ENCODE measurements at places on chromosomes 5 and 9.

GRCh38 chr5:80588858-80589540 is 18.9 kb upstream of the ANKRD34B start:
- no peaks in the 10 kb centered on the region for H3K27me3 ChIP-seq
- no peak overlapping the region for H3K4me3 ChIP-seq
- DNase-seq = no peak
- no peak overlapping the region for H3K27ac ChIP-seq

- H3K27ac ChIP-seq = no peak overlapping the region
- no peaks in the 10 kb centered on the region for H3K27me3 ChIP-seq
- peaks cover 23% of the 10 kb centered on the region for H3K36me3 ChIP-seq
- no peak for DNase-seq
Observed at GRCh38 chr5:52885614-52886013, 97.9 kb downstream of the ITGA1 start.

GRCh38 chr9:135864447-135865049 is 42.8 kb downstream of the CAMSAP1 start:
- no peak overlapping the region for H3K27ac ChIP-seq
- H3K4me1 ChIP-seq = peaks cover 17% of the 10 kb centered on the region
- no peak for DNase-seq
- no peak overlapping the region for H3K4me3 ChIP-seq
- no peaks in the 10 kb centered on the region for H3K27me3 ChIP-seq

- no peaks in the 10 kb centered on the region for H3K27me3 ChIP-seq
- no peak overlapping the region for H3K4me3 ChIP-seq
- H3K36me3 ChIP-seq = no peaks in the 10 kb centered on the region
- H3K4me1 ChIP-seq = no peaks in the 10 kb centered on the region
- no peak for DNase-seq
- H3K27ac ChIP-seq = no peak overlapping the region
Observed at GRCh38 chr5:101327816-101328215, 424.7 kb upstream of the ST8SIA4 start.

DNA sequence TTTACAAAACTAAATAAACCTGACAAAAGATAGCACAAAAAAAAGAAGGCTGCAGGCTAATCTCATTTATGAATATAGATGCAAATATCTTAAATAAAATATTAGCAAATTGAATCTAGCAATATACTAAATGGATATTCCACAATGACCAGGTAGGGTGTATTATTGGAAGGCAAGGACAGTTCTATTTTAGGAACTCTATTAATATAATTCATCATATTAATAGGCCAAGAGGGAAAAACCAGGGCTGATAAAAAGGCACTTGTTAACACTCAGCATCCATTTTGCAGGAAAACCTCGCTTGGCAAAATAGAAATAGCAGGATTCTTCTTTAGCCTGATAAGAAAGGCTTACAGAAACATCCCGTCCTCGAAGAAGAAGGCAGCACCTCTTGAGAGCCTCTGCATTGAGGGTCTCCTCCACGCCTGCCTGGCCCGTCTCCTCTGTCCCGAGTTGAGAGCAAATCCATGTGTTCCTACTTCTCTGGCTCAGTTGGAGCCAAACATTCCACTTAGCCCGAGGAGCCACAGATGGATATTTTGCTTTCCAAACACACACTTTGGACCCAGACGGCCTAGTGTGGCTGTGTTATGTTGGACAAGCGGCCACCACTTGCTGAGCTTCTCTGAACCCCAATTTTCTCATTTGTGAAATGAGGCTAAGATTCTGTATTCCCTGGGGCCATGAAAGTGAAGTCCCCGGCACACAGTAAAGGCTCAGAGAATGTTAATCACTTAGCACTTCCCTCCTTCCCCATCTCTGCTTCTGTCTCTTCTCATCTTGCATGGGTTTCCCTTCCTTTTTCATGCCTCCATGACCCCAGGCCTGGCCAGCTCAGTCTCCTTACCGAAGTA is 181.8 kb upstream of the MVB12B start:
- no peak overlapping the region for H3K4me3 ChIP-seq
- peaks cover 4% of the 10 kb centered on the region for H3K4me1 ChIP-seq
- DNase-seq = no peak
- H3K27me3 ChIP-seq = peaks cover 45% of the 10 kb centered on the region

DNA sequence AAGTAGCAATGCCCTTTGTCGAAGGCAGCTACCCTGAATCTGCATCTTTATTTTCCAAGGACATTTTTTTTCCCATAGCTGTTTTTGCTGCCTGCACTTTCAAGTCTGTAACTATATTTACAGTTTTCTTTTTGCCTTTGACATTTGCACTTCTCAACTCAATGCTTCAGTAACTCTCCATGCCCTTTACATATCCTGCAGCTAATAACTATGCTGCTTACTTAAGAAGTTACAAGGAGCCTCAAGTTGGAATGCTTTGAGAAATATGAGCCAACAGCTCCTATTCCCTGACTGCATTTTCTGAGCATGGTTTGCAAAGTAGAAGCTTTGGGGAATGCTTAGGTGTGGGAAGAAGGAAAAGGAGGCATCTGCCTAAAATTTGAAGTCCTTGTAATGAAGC is 194.8 kb upstream of the TRPC7 start:
- no peaks in the 10 kb centered on the region for H3K36me3 ChIP-seq
- no peaks in the 10 kb centered on the region for H3K4me1 ChIP-seq
- H3K27me3 ChIP-seq = no peaks in the 10 kb centered on the region
- no peak for DNase-seq

DNA sequence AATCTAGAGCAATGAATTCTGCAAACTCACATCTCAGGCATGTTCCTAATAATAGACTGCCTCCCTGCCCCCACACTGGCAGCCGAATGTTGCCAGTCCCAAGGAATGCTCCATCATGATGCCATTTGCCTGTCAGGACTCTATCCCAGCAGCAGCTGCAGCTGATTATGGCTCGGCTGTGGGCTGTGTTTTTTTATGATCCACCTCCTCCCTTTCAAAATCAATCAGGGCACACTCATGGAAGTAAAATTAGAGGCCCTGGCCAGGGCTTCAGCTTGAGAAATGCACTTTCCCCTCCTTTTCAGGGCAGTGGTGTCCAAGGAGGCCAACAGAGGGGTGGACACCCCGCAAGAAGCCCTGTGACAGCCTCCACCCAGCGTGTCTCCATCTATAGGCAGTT is 176.7 kb upstream of the S1PR3 start:
- H3K4me1 ChIP-seq = no peaks in the 10 kb centered on the region
- H3K27me3 ChIP-seq = peaks cover 50% of the 10 kb centered on the region
- H3K36me3 ChIP-seq = no peaks in the 10 kb centered on the region
- no peak for DNase-seq

DNA sequence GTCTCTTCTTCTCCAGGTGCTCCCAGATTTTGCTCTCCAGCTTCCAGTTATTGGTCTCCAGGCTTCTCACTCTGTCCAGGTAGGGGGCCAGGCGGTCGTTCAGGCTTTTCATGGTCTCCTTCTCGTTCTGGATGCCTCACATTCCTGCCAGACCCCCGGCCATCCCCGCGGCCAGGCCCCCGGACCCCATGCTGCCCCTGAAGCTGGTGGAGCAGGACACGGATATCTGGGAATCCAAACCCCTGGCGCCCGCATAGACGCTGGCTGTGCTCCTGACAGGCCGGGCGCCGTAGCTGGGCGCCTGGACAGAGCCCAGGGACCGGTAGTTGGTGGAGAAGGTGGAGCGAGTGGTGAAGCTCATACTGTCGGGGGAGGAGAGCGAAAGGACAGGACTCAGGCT is 534.4 kb upstream of the TLE4 start:
- DNase-seq = no peak
- no peaks in the 10 kb centered on the region for H3K36me3 ChIP-seq
- H3K4me3 ChIP-seq = no peak overlapping the region

DNA sequence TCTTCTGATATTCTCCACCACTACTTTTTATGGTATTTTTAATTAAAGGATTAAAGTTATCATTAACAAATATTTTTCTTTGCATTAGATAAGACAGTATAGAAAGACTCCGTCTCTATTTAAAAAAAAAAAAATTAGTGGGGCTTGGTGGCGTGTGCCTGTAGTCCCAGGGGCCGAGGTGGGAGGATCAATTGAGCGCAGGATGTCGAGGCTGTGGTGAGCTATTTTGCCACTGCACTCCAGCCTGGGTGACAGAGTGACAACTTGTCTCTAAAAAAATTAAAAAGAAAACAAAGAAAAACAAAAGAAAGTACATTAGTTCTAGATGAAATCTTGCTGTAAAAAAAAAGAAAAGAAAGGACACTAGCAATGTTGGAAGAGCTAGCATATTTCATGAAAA is 97.4 kb upstream of the IL6ST start:
- H3K4me1 ChIP-seq = no peaks in the 10 kb centered on the region
- no peaks in the 10 kb centered on the region for H3K36me3 ChIP-seq
- no peak overlapping the region for H3K4me3 ChIP-seq
- no peak for DNase-seq

GRCh38 chr9:136036050-136036449 is 59.0 kb downstream of the NACC2 start:
- H3K4me3 ChIP-seq = no peak overlapping the region
- H3K4me1 ChIP-seq = peaks cover 3% of the 10 kb centered on the region
- H3K27me3 ChIP-seq = no peaks in the 10 kb centered on the region
- no peaks in the 10 kb centered on the region for H3K36me3 ChIP-seq
- no peak for DNase-seq
- H3K27ac ChIP-seq = no peak overlapping the region

DNA sequence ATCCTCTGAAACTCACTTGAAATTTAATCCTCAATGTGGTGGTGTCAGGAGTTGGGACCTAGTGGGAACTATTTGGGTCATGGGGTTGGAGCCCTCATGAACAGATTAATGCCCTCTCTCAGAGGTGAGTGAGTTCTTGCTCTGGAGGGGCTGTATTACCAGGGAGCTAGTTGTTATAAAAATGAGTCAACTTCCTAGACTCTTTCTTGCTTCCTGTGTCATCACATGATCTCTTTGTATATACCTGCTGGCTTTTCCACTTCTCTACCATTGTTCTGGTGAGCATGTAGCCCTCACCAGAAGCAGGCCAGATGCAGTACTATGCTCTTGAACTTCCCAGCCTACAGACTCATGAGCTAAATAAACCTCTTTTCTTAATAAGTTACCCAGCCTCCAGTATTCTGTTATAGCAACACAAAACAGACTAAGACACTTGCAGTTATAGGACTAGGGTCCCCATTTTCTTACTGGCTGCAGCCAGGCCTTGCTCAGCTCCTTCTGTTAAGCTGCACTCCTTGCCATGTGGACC is 127.5 kb downstream of the SUSD1 start:
- H3K36me3 ChIP-seq = no peaks in the 10 kb centered on the region
- H3K4me3 ChIP-seq = no peak overlapping the region
- no peak for DNase-seq

DNA sequence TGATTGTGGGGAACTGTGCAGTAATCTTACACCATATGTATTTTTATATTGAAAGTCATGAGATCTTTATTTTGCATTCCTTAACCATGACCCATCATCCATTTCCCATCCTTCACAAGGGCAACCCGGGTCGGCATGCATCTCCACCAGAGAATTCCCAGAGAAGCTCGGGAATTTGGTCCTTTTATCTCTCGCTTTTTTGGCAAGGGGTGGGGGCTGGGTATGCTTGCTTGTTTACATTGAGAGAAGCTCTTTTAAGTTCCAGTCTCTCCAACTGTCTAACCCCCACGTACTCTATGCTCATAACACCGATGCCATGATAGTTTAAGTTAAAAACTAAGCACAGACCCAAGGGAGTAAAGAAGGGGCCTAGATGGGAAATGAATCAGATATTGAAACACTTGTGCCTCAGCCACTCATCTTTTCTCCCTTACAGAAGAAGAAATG is 109.9 kb upstream of the NFIB start:
- H3K4me3 ChIP-seq = no peak overlapping the region
- DNase-seq = no peak
- no peaks in the 10 kb centered on the region for H3K27me3 ChIP-seq
- peaks cover 4% of the 10 kb centered on the region for H3K4me1 ChIP-seq
- no peak overlapping the region for H3K27ac ChIP-seq
- no peaks in the 10 kb centered on the region for H3K36me3 ChIP-seq

DNA sequence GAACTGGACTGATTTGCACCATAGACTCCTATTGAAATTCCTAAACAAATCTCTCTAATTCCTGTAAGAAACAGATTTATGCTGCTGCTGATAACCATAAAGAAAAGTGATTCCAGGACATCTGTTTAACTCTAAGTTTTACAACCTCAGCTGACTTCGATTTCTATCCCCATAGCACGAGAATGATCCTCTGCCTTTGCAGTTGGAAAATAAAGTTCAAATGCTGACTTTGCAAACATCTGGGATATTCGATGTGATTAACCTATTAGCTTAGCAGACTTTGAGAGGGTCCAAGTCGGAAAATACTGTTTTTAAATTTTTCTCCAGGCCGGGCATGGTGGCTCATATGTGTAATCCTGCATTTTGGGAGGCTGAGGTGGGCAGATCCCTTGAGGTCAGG is 247.3 kb downstream of the PSAT1 start:
- no peaks in the 10 kb centered on the region for H3K4me1 ChIP-seq
- no peaks in the 10 kb centered on the region for H3K27me3 ChIP-seq
- DNase-seq = no peak
- H3K36me3 ChIP-seq = no peaks in the 10 kb centered on the region

- H3K36me3 ChIP-seq = no peaks in the 10 kb centered on the region
- peak overlapping the region; percentile 39 for H3K4me3 ChIP-seq
- peak overlapping the region; percentile 86 for H3K27ac ChIP-seq
Observed at GRCh38 chr9:89442981-89443814, 54.7 kb downstream of the SEMA4D start.

GRCh38 chr5:113110117-113110516 is 133.5 kb downstream of the DCP2 start:
- H3K27ac ChIP-seq = no peak overlapping the region
- no peaks in the 10 kb centered on the region for H3K36me3 ChIP-seq
- DNase-seq = no peak
- peaks cover 18% of the 10 kb centered on the region for H3K4me1 ChIP-seq
- H3K27me3 ChIP-seq = no peaks in the 10 kb centered on the region

DNA sequence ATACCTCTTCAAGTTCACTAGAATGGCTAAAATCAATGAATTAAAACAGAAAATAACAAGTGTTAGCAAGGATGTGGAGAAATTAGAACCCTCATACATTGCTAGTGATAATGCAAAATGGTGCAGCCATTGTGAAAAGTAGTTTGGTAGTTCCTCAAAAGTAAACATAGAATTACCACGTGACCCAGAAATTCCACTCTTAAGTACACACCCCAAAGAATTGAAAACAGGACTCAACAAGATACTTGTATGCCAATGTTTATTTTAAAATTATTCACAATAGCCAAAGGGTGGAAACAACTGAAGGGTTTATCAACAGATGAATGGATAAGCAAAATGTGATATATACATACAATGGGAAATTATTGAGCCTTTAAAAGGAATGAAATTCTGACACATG is 70.3 kb downstream of the BARX1 start:
- H3K27me3 ChIP-seq = no peaks in the 10 kb centered on the region
- H3K4me3 ChIP-seq = no peak overlapping the region
- no peaks in the 10 kb centered on the region for H3K4me1 ChIP-seq
- no peak for DNase-seq
- H3K27ac ChIP-seq = no peak overlapping the region

DNA sequence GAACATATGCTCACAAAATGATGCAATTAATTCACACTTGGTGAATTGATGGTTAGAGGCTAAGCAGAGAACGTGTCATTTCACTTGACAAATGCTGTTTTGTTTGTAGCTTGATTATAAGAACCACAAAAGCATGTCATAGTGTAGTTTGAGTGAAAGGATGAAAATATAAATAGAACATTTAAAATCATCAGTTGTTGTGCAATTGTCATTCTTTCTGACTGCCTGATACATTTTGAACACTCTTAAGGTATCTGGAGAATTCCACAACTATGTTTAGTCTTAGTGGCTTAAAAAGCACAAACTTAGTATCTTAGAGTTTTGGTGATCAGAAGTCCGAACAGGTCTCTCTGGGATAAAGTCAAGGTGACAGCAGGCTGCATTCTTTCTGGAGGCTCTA is 129.4 kb downstream of the BASP1 start:
- no peaks in the 10 kb centered on the region for H3K36me3 ChIP-seq
- H3K27ac ChIP-seq = no peak overlapping the region
- no peaks in the 10 kb centered on the region for H3K4me1 ChIP-seq

Data from esophagus squamous epithelium (tissue), 5 donors.